Metanephros (tissue), 2 donors: ENCODE measurements at places on chromosomes 3 and 15. TPM values are rescaled to one million over a fixed set of nuclear protein-coding genes. Genes with fewer than 3 reads are reported as not detected.

IL20RB gene
- 0.12 TPM for total RNA-seq

PATL2 gene
- total RNA-seq: 1.2 TPM

OSTN gene
- total RNA-seq: 8.3 TPM

SHC4 gene
- total RNA-seq: 2.0 TPM

KCNAB1 gene
- total RNA-seq: 3.0 TPM

NR2E3 gene
- total RNA-seq: 1.2 TPM

LTF gene
- total RNA-seq: 24.8 TPM

CAMK1 gene
- total RNA-seq: 29.7 TPM

PLA2G4D gene
- not detected for total RNA-seq

CEP70 gene
- 37.4 TPM for total RNA-seq
